SHP77 (cell line): ENCODE measurements at places on chromosomes 16 and 17.

DNA sequence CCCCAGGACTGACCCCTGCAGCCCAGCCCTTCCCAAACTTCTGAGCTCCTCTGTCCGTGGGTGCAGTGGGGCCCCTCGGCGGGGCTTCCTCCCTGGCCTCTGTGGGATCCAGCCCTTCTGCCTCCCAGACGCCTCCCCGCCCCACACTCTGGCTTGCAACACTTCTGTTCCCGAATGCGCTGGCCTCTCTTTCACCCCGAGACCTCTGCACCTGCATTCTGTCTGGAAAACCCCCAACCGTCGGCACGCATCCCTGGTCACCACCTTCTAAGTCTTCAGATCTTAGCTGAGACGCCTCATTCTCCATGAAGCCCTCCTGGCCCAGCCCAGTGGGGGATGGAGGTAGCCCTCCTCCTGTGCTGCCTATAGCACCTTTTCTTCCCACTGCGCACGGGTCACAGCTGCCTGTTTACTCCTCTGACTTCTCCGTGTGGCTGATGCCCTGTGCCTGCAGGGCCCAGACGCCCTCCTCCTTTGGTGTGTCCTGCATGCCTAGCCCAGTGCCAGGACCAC, 26.4 kb downstream of the TMEM235 start:
- DNase-seq = peak; percentile 58

DNA sequence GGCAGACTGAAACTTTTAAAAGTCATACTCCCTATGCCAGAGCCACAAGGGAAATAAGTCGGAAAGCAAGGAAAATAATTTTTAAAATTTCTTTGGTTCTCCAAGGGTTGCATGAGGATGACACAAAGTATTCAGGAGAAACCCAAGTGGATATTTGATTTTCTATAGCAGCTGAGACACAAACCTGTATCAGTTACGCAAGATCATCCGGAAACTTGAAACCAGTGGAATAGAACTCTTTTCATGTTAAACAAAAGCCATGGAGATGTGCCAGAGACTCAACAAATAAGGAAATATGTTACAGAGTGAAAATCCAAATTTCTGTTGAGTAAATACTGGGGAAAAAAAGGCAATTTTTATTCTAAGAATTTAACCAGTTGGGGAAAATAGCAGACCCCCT, 294.7 kb downstream of the KIF2B start:
- DNase-seq = no peak

- DNase-seq = no peak
These were observed 884 bp upstream of the JPT1 start for GRCh38 chr17:75155191-75155601.

DNA sequence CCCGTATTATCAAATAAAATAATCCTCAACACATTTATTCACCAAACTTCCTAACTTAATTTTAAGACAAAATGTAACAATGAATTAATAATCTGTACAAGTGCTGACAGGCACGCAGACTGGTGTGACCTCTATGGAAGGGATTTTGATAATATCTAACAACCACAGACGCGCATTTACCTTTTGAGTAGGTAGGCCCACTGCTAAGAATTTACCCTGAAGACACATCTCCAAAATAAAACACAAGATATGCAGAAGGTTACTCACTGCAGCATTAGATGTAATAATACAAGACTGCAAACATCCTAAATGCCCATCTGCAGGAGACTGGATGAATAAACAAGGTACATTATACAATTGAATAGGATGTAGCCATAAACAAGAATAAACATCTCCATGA, 22.7 kb upstream of the CMTM4 start:
- no peak for DNase-seq

GRCh38 chr17:44348234-44348987, 3.3 kb downstream of the GRN start:
- no peak for DNase-seq

GRCh38 chr17:39231591-39232551, 6.1 kb upstream of the STAC2 start:
- DNase-seq = peak; percentile 26

DNA sequence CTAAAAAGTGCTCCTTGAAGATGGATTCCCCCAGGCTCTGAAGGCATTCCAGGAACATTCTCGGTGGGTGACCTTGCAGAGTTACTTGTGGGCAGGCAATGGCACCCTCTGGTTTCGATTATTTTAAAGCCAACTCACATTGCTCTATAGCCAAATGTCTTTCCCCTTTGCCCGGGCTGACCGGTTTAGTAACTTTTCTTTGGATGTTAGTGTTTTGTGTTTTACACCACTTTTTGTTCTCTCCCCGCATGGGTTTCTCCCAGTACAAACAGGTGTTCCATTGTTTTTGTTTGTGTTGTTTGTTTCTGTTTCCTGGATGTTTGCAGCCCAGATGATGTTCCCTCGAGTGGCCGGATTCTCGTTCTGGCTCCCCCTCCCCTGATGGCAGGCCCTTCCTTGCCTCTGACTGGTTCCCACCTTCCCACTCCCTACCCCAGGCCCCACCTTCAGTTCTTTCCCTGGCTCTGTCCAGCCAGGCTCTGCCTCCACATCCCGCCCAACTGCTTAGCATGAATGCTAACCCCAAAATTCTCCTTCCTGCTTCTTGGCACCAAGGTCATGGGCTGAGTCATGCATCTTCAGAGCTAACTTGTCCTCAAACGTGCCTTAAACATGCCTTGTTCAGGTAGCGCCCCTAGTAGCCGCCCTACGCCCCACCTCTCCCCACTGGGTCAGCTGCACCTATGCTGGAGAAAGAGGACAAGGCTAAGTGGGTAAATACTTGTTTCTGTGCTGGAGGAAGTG, 40.6 kb downstream of the ELAC2 start:
- no peak for DNase-seq

GRCh38 chr16:1508494-1509187, 15.5 kb downstream of the TELO2 start:
- DNase-seq = no peak

DNA sequence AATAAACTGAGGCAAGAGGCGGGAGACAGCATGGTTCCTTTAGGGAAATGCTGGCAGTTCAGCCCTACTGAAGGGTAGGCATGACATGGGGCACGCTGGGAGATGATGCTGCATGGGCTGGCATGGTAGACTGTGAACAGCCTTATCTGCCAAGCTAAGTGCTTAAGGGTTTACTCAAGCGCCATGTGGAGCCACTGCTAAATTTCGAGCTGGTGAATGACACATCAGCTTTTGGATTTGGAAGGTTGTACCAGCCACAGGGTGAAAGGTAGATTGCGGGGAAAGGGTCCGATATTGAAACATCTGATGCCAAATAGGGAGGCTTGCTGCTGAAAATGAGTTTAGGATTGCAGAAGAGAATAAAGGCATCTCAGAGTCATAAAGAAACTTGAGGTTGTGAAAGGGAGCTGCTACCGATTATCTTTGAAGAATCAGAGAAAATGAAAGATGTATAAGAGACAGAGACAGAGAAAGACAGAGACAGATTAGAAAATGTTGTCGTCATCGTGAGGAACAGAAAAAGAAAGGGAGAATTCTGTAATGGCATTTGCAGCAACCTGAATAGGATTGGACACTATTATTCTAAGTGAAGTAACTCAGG, 16.3 kb downstream of the PIK3R5 start:
- DNase-seq = no peak

DNA sequence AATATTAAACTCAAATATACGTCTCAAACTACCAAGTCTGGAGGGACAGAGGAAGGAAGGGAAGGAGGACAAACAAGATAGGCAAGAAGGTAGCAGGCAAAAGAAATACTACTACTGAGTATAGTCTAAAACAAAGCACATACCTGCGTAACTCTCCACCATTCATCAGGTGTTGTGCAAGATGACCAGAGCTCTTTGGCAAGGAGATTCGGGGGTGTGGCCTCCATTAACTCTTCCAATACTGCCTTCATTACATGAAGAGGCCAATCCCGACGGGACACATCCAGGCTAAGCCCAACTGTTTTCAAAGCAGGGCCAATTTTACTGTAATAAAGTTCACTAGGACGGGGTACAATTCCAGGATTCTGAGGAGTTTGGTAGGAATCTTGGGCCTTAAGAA, 38.2 kb upstream of the ARL6IP1 start:
- no peak for DNase-seq
